Stimulated activated CD4-positive, alpha-beta T cell treated with anti-CD3 and anti-CD28 coated beads, Interleukin-1b, Interleukin-23, amount 100 ng/mL, for 1 hour (primary cell): ENCODE measurements at places on chromosomes 7 and 10.

DNA sequence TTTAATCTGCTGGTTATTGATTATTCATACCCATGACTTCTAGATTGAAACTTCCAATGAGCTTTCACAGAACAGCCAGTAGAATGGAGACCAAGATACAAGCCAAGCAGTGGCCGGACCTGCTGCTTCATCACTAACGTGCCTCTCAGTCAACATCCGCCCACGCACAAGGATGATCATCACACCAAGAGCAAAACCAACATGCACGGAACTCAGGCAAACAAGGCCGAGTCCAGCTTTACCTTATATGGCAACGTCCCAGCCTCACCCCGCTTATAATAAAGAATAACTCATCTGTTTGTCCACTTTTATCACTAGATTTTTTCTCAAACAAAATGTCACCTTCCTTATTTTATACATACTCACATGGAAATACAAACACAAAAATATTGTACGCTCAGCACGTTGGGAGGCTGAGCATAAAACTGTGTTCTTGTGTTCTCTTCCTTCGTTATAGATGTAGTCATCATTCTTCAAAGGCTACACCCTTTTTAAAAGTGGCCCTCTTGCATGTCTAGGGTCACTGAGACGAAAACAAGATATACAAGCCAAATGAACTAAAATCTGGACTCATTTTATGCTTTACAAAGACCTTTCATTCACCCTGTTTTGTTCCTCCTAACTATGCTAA is 122.7 kb downstream of the SFMBT2 start:
- no peak for DNase-seq

DNA sequence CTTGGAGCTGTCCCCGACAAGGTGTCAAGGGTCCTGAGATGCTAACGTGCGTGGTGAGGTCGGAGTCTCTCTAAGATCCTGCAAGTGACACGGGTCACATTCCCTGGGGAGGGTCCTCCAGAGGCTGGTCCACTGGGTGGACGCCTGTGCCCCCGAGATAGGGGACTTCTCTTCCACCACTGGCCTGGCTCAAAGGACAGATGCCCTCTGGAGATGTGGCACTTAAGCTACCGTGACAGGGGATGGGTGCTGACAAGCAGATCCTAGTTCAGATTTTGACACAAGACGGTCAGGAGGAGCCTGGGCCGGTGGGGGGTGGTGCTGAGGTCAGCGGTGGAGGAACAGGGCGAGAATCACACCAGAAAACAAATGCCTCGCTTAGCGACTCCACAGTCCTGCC is 178.0 kb downstream of the ADARB2 start:
- DNase-seq, result no peak

DNA sequence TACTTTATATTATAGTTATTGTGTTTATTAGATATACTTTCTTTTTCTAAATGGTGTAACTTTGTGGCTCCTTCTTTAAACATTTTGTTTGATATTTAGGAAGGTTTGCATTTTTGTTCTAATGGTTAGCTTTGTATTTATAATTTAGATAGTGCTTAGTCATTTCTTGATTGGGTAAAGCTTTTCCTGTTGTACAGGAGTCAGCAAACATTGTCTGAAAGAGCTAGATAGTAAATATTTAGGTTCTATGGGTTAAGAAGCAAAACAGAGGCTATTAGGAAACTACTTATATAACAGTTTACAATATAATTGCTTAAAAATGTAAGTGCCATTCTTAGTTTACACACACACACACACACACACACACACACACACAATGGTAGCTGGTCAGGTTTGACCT is 70.6 kb upstream of the CCDC6 start:
- no peak for DNase-seq

- no peak for DNase-seq
Observed at GRCh38 chr7:84495128-84495527, 300.5 kb upstream of the SEMA3A start.

- no peak for DNase-seq
Observed at GRCh38 chr7:37211097-37211880, 237.4 kb downstream of the ELMO1 start.

GRCh38 chr7:4470246-4470645 is 211.8 kb upstream of the FOXK1 start:
- DNase-seq, result no peak

- DNase-seq, result no peak
Observed at GRCh38 chr10:65950075-65950474, 975.8 kb upstream of the LRRTM3 start.

DNA sequence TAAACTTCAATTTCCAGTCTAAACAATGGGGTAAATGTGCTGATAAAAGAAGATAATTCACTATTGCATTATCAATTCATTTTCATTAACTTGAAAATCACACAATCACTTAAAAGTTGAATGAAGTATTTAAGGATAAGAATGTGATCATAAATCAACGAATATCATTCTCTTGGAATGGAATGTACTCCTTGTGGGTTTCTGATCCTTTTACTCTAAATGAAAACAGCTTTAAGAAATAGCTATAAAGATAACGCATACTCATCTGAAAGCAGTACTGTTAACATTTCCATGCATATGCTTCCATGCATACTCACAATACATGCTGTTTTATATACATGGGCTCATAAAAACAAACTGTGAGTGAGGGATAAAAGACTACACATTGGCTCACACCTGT is 108.8 kb downstream of the ATE1 start:
- no peak for DNase-seq
